ENCODE measurements at places on chromosomes 11 and 22.

GRCh38 chr11:18013790-18014507, 1.1 kb upstream of the SERGEF start:
- DNase-seq = peak; percentile 14

- DNase-seq = no peak
These were observed 44.9 kb downstream of the ADM start for GRCh38 chr11:10349806-10350205.

DNA sequence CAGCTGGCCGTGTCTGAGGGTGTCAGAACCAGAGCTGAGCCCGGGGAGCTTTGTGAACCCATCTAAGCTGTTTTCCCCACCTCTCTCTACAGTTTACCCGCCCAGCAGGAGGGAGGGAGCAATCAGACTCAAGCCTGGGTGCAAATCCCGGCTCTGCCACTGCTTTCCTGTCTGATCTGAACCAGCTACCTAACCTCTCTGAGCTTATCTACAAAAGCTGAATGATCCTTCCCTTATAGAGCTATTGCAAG, 252 bp downstream of the APOL2 start:
- DNase-seq = no peak

GRCh38 chr11:617199-617911, 1.6 kb upstream of the IRF7 start:
- DNase-seq = no peak

DNA sequence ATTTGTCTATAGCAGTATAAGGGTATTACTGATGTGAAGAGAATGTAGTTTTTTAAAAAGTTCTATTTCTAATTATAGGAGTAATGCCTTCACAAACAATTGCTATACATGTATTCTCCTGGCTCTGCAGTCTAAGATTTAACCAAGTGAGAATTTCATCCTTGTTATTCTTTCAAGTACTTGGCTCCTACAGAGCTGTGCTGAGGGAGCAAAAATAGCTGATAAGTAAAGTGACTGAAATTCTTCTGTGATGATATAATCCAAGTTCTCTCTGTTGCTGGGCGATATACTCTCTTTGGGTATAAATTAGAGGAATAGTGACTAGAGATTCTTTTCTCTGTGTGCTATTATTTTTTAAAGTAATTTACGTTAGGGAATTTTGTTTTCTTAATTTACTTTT, 68.0 kb downstream of the PGR start:
- no peak for DNase-seq

- no peak for DNase-seq
These were observed 71.2 kb downstream of the HSD17B12 start for GRCh38 chr11:43751726-43752125.

GRCh38 chr22:41530890-41531714, 13.2 kb downstream of the POLR3H start:
- no peak for DNase-seq

GRCh38 chr11:10451426-10452116, 3.5 kb upstream of the AMPD3 start:
- no peak for DNase-seq

- no peak for DNase-seq
These were observed 165.0 kb downstream of the GRIA4 start for GRCh38 chr11:105774899-105775298.

DNA sequence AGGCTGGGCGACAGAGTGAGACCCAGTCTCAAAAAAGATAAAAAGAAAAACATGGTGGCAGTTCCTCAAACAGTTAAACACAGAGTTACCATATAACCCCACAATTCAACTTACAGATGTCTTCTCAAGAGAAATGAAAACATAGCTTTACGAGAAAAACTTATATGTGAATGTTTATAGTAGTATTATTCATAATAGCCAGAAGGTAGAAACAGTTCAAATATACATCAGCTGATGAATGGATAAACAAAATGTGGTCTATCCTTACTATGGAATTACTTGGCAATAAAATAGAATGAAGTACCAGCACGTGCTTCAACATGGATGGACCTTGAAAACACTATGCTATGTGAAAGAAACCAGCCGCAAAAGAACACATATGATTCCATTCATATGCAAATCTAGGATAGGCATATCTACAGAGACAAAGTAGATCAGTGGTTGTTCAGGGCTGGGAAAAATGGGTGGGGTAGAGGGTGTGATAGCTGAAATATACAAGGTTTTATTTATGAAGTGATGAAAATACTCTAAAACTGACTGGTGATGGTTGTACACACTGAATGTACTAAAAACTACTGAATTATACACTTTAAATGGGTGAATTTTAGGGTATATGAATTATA, 12.4 kb downstream of the NF2 start:
- no peak for DNase-seq

GRCh38 chr11:28822576-28822975, 714.4 kb downstream of the METTL15 start:
- DNase-seq = no peak

DNA sequence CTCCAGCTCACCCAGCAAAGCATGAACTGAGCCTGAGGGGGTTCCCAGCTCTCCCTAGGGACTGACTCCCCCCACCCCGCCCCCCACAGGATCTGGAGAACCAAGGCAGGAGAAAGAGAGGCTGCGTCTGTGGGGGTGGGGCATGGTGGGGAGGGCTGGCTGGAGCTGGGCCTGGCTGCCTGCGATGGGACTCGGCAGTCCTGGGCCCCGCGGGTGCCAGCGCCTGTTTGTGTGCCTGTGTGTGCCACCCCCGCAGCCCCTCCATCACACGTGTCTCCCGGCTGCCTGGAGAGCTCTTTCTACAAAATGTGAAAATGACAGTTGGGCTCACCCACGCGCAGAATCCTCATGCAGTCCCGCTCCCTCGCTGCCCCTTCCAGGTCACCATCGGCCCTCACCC, 46.8 kb downstream of the CACNA1I start:
- no peak for DNase-seq

DNA sequence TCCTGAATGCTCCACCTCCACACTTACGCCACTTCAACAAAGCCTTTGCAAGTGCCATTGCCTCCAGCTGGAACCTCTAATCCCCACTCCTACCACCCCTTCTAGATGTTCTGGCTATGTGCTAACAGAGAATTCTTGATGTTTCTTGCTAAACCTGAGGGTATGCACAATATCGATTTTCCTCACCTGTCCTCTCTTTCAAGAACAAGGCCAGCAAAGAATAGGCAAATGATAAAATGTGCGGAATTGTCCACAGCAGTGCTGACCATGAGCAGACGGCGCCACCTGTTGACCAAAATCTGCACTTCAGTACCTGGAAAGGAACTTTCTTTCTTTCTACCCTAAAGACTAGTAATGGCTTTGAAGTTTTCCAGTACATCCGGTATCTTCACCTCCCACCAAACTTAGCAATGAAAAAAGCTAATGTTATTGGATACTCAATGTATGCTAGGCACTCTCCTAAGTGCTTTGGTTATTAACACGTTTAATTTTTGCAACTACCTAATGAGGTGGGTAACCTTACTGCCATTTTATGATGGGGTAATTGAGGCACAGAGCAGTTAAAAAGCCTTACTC, 3.4 kb downstream of the TIMM10 start:
- DNase-seq = peak; percentile 87

GRCh38 chr22:38964989-38965388, 7.6 kb downstream of the APOBEC3A start:
- DNase-seq = no peak

- DNase-seq = no peak
These were observed 2.5 kb downstream of the USP18 start for GRCh38 chr22:18152519-18152918.

- no peak for DNase-seq
These were observed 144.9 kb downstream of the MAML2 start for GRCh38 chr11:96197801-96198701.

DNA sequence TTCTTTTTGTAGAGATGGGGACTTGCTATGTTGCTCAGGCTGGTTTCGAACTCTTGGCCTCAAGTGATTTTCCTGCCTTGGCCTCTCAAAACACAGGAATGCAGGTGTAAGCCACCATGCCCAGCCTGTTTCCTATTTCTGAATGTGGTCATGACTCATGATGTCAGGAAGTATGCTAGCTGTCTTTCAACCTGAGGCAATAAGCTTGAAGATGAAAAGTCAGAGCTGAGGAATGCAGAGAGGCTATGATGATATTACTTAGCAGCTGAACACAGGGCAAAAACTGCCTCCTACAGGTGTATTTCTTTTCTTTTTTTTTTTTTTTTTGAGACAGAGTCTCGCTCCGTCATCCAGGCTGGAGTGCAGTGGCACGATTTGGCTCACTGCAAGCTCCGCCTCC, 9.0 kb upstream of the NUCB2 start:
- no peak for DNase-seq

GRCh38 chr11:86138958-86139357, 70.1 kb upstream of the PICALM start:
- DNase-seq = no peak

DNA sequence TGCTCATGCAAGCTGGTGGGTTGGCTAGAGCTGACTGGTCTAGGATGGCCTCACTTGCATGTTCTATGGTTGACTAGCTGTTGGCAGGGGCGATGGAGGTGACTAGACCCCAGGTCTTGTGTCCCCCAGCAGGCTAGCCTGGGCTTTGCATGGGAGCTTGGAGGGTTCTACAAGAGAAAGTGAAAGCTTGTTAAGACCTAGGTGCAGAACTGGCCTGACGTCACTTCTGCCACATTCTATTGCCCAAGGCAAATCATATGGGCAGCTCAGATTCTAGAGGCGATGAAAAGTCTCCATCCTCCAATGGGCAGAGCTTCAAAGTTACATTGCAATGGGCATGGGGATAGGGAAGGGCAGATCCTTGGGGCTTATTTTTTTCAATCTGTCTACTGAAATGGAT, 170.9 kb downstream of the MIAT start:
- no peak for DNase-seq

- DNase-seq = peak; percentile 14
These were observed 1068.5 kb downstream of the BRD1 start for GRCh38 chr22:48758881-48759875.

GRCh38 chr11:126662035-126662790, 306.7 kb downstream of the ST3GAL4 start:
- DNase-seq = no peak

- no peak for DNase-seq
These were observed 784.2 kb upstream of the CCDC179 start for GRCh38 chr11:23644443-23644842.

DNA sequence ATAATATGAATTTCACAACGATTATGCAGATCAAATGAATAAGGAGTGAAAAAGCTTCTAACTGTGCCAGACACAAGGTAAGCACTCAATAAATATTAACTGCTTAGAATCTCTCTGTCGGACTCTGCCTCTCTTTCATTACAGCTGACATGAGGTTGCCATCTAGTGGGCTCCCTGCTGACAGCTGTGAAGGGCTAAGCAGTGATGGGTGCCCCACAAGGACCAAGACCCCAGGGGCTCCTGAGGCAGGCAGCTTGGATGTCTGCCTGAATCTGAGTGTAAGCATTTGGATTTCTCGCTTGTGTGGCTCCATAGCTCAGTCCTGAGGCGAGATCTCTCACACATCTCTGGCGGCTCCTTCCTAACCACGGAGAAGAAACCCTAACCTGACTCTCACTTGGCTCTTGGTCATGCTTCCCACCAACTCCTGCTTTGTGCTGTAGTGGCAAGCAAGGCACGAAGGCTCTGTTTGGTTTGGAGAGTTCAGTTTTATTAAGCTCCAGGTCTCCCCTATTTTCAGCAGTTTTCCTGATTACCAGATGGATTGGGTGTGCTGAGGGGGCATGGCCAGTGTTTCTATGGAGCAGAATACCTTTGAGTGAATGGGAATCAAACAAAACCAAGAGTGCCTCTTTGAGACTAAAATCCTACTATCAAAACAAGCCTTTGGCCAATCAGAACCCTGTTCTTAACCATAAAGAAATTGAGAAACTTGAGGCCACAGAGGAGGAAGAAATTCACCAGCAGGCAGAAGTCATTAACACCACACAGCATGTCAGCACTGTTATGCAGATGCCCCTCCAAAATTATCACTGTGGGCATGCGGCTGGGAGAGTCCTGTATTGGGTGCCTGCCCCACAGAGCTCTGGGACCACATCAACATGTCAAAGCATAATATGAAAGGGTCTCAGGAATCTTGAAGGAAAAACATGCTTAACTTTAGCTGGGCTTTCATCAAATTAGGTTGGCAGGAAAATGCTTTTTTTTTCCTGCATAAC, 152.8 kb upstream of the NTM start:
- peak; percentile 40 for DNase-seq

DNA sequence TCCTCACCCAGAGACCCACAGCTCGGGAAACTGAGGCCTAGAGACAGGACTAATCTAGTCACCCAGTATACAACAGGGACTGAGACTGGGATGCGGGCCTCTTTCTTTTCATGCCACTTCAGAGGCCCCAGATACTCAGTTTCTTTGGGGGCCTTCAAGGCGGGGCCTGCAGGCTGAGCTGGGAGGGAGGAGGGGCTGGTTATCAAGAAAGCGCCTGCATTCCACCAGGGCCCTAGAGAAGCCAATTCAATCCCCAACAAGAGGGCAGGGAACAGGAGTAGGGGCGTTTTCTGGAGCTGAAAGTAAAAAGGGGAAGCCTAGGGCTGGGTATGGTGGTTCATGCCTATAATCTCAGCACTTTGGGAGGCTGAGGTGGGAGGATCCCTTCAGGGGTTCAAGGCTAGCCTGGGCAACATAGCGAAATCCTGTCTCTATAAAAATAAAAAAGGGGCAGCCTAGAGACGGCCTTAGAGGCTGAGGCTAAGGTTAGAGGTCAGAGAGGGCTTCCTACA, 1.6 kb downstream of the ATG2A start:
- DNase-seq = no peak

GRCh38 chr22:45318558-45319323, 9.0 kb downstream of the FAM118A start:
- DNase-seq = no peak

DNA sequence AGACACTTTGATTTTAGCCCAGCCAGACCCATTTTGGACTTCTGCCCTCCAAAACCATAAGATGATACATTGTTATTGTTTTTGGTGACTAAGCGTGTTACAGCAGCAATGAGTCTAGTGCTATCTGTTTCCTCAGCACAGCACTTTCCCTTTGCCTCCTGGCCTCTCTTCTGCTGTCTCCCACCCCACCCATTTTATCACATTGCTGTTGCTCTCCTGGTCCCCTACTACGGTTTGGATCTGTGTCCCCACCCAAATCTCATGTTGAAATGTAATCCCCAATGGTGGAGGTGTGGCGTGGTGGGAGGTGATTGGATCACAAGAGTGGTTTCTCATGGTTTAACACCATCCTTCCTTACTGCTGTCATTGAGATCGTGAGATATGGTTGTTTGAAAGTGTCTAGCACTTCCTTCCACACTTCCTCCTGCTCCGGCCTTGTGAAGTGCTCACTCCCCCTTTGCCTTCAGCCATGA, 59.8 kb upstream of the CD82 start:
- DNase-seq = no peak

Measured in Caco-2 (cell line).